ENCODE measurements at places on chromosomes 6 and 20. TPM values are rescaled to one million over a fixed set of nuclear protein-coding genes. Genes with fewer than 3 reads are reported as not detected.

- DNase-seq, result no peak
These were observed 652.1 kb downstream of the CBLN4 start for GRCh38 chr20:55353206-55353605.

GRCh38 chr20:17570347-17571152, 675 bp downstream of the DSTN start:
- peak; percentile 68 for DNase-seq

DNA sequence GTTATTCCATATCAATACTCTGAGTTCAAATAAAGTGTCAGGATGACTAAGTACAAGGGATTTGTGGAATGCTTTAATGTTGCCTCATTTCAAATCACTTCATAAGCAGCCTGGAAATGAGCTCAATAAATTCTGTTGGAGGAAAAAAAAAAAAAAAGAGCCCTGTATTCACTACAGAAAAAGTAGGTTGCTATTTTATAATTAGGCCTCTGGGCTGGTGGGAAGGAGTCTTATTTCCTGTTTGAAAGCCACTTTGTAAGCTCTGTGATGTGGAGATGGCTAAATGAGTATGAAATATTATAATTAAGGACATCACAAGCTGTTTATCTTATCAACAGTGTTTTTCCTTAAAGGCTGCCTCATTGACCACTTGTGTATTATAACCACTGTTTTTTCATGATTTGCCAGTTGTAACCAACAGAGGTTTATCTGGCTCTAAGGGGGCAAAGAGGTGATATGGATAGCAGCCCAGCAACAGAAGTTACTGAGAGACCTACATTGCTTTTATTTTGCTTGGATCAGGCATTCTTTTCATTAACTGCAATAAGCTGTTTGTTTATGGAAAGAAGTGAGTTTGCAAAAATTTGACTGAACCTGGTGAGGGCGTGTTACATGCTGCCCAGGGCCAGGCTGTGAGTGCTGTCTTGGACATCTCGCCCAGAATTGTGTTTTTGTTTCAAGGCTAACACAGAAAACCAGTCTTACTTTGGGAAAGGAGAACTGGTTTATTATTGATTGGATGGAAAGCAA, 563.3 kb upstream of the MAP3K7 start:
- DNase-seq, result no peak

GRCh38 chr20:4130404-4131189, 115.2 kb upstream of the RNF24 start:
- DNase-seq, result no peak

GRCh38 chr20:1646975-1647431, 10.6 kb downstream of the SIRPG start:
- DNase-seq, result no peak

- DNase-seq, result no peak
These were observed 123.7 kb downstream of the AKAP7 start for GRCh38 chr6:131258816-131259476.

GRCh38 chr20:51221791-51222408, 199.0 kb upstream of the KCNG1 start:
- DNase-seq, result no peak

DNA sequence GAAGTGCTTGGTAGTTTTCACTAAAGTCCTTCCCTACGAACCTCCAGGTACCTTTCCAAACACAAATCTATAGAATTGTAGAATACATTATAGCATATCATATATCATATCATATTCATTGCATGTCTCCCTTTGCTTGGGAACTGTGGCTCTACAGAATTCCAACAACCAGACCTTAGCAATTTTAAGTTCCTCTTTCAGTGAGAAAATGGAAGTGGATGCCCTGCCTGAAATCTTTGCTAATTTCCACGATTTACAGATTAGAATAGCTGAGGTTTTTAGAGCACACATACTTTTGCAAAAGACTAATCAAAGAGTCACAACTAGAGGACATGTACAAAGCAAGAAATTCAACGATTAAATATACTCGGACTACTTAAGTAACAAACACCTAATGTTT, 78.6 kb downstream of the TNFRSF21 start:
- no peak for DNase-seq

DNA sequence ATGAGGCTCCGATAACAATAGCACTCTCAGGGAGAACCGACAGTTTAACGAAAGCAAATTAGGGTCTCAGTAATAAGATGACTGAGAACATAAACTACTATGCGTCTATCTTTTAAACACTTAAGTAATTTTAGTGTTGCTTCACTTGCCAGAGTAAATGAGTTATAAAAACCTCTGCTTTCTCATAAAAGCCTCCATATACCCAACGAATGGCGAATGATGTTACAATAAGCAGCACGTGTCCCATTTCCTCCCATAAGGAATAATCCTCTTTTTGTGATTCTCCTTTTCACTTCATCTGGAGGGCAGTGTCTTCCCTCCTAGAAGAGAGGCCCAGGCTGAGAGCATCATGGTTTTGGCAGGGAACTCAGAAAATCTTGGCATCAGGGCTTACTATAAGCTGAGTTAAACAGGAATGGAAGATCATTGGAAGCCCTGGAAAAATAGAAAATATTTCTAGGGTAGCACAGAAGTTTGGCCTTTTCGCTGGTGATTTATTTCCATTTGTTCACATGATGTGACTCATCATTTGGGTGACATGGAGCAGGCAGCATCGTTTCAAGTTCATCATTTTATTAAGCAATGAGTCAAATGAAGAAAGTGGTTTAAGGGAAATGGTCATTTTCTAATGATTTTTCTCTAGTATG, 255.4 kb downstream of the ATXN1 start:
- DNase-seq, result no peak

GRCh38 chr6:52712136-52712535, 41.2 kb downstream of the TMEM14A start:
- no peak for DNase-seq

RFX6 gene
- total RNA-seq, result not detected

CSE1L gene
- 36.7 TPM for total RNA-seq

PKHD1 gene
- not detected for total RNA-seq

MTRF1L gene
- 28.2 TPM for total RNA-seq

DLL1 gene
- 18.6 TPM for total RNA-seq

INSM1 gene
- total RNA-seq, result not detected

BPHL gene
- 22.2 TPM for total RNA-seq

BEND3 gene
- total RNA-seq, result 1.5 TPM

PCK1 gene
- total RNA-seq, result 2.3 TPM

MOG gene
- total RNA-seq, result 10.3 TPM

SRMS gene
- total RNA-seq, result not detected

TBXT gene
- total RNA-seq, result not detected

Data from Right ventricle myocardium superior (tissue), 1 donor.